Testis (tissue), 5 donors: ENCODE measurements at places on chromosomes 2 and 18. TPM values are rescaled to one million over a fixed set of nuclear protein-coding genes. Genes with fewer than 3 reads are reported as not detected.

IL37 gene
- polyA plus RNA-seq, result not detected

CAPN14 gene
- polyA plus RNA-seq, result 0.36 TPM

SIGLEC15 gene
- polyA plus RNA-seq, result 0.20 TPM

FAM124B gene
- polyA plus RNA-seq, result 0.80 TPM

ALK gene
- polyA plus RNA-seq, result 3.8 TPM

SLC30A3 gene
- 111 TPM for polyA plus RNA-seq

ABCA12 gene
- polyA plus RNA-seq, result 1.4 TPM

PAX8 gene
- 22.3 TPM for polyA plus RNA-seq

CD226 gene
- polyA plus RNA-seq, result 2.9 TPM

SCN7A gene
- polyA plus RNA-seq, result 3.3 TPM

AMER3 gene
- 0.99 TPM for polyA plus RNA-seq

LRP2 gene
- 3.0 TPM for polyA plus RNA-seq

C2orf66 gene
- 0.87 TPM for polyA plus RNA-seq

IL18R1 gene
- polyA plus RNA-seq, result 1.1 TPM

TMEM17 gene
- 7.8 TPM for polyA plus RNA-seq

HOXD9 gene
- polyA plus RNA-seq, result 8.2 TPM

SDC1 gene
- polyA plus RNA-seq, result 11.9 TPM

LYPD1 gene
- polyA plus RNA-seq, result 11.2 TPM

ATP6V1C2 gene
- polyA plus RNA-seq, result 3.6 TPM

CCDC85A gene
- 0.61 TPM for polyA plus RNA-seq

RESP18 gene
- 1.4 TPM for polyA plus RNA-seq

BOLL gene
- polyA plus RNA-seq, result 256 TPM

OSR1 gene
- 21.5 TPM for polyA plus RNA-seq

KATNAL2 gene
- 36.2 TPM for polyA plus RNA-seq

RAPGEF4 gene
- 14.3 TPM for polyA plus RNA-seq

TMEM37 gene
- 9.0 TPM for polyA plus RNA-seq

CTAGE1 gene
- polyA plus RNA-seq, result 5.2 TPM

ECEL1 gene
- 4.3 TPM for polyA plus RNA-seq

CNOT11 gene
- polyA plus RNA-seq, result 81.1 TPM

CSRNP3 gene
- polyA plus RNA-seq, result 3.0 TPM

CYS1 gene
- 5.5 TPM for polyA plus RNA-seq

LRP1B gene
- polyA plus RNA-seq, result 0.84 TPM

MARCHF4 gene
- polyA plus RNA-seq, result 0.09 TPM

ASB3 gene
- 26.9 TPM for polyA plus RNA-seq

PROM2 gene
- 1.3 TPM for polyA plus RNA-seq

STPG4 gene
- polyA plus RNA-seq, result 19.4 TPM

GBX2 gene
- polyA plus RNA-seq, result 0.90 TPM
